Progenitor cell of endocrine pancreas (in vitro differentiated cells): ENCODE measurements at places on chromosomes 12 and 14. TPM values are rescaled to one million over a fixed set of nuclear protein-coding genes. Genes with fewer than 3 reads are reported as not detected.

- DNase-seq: no peak
Measured at GRCh38 chr14:91919814-91920213, 27.7 kb downstream of the FBLN5 start.

RIPK3 gene
- 0.62 and 1.5 TPM in 2 replicates for total RNA-seq

CLEC6A gene
- total RNA-seq: not detected in 2 replicates

LDHB gene
- total RNA-seq: 1,628 and 1,645 TPM in 2 replicates
